ENCODE measurements at places on chromosomes 2 and 18.

- DNase-seq, result no peak
Observed at GRCh38 chr2:120759543-120760331, 24.1 kb downstream of the GLI2 start.

DNA sequence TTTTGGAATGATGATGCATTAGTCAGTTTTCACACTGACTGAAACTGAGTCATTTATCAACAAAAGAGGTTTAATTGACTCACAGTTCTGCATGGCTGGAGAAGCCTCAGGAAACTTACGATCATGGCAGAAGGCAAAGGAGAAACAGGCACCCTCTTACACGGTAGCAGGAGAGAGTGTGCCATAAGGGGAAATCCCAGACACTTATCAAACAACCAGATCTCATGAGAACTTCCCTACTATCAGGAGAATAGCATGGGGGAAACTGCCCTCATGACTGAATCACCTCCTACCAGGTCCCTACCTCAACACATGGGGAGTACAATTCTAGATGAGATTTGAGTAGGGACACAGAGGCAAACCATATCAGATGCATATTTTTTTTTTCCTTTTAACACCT, 504.5 kb upstream of the VRK2 start:
- DNase-seq, result no peak

GRCh38 chr2:157990173-157990572, 111.5 kb upstream of the UPP2 start:
- DNase-seq, result no peak

DNA sequence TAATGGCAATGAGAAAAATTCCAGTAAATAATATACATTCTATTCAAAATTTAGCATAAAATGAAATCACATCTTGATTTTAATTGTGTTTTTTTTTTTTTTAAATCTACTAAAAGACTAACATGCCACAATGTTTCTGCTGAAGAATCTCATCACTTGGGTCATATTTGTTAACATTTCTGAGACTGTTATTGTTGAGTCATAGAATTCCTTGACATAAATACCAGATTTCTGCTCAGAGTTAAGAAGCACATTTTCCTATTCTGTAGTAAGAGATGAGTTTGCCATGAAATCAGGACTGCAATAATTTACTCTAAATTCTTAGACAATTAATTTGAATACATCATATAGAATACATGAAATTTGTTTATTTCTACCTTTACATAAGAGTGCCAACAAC, 154.9 kb upstream of the KYNU start:
- no peak for DNase-seq

Data from effector CD8-positive, alpha-beta T cell (primary cell).